ENCODE measurements at places on chromosomes 2 and 18.

GRCh38 chr18:13412901-13413300 lies 194.3 kb downstream of the LDLRAD4 start:
- no peak for DNase-seq

DNA sequence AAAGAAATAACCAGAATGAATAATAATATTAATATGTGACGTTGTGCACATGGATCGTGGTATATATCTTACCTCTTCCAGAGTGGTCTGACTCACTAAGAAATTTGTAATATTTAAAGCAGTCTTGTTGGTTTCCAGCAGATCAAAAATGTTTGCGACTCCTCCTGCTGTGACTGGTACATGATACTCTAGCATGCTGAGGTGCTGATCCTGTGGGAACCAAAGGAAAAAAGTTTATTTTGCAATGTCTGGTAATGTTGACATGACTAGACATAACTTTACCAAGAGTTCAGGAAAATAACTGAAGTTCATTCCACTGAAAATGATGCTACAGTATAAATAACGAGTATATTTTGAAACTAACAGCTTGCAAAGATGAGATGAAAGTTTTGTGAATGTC lies 124.5 kb upstream of the BARD1 start:
- DNase-seq: no peak

DNA sequence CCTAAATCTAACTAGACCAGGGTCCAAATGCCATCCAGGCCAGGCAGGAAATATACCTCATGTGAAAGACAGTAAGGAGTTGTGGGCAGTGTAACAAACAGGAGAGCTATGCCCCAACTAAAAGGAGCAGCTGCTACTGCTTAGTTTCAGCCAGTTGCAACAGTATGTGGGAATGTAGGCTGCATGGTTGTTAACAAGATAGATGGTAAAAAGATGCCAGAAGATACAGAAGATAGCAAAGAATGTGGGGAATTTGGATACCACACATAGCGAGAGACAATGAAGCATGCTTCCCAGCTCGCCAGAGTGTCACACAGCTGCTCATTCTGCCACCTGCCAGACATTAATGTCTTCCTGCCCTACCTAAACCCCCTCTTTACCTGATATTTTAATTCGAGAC lies 39.4 kb upstream of the CYBRD1 start:
- peak; percentile 39 for DNase-seq

- no peak for DNase-seq
Measured at GRCh38 chr2:218858138-218858445, 1.5 kb upstream of the WNT6 start.

- DNase-seq: no peak
Measured at GRCh38 chr2:7358865-7359447, 441.7 kb downstream of the RNF144A start.

GRCh38 chr2:8378016-8378810 lies 303.6 kb upstream of the ID2 start:
- DNase-seq: no peak

DNA sequence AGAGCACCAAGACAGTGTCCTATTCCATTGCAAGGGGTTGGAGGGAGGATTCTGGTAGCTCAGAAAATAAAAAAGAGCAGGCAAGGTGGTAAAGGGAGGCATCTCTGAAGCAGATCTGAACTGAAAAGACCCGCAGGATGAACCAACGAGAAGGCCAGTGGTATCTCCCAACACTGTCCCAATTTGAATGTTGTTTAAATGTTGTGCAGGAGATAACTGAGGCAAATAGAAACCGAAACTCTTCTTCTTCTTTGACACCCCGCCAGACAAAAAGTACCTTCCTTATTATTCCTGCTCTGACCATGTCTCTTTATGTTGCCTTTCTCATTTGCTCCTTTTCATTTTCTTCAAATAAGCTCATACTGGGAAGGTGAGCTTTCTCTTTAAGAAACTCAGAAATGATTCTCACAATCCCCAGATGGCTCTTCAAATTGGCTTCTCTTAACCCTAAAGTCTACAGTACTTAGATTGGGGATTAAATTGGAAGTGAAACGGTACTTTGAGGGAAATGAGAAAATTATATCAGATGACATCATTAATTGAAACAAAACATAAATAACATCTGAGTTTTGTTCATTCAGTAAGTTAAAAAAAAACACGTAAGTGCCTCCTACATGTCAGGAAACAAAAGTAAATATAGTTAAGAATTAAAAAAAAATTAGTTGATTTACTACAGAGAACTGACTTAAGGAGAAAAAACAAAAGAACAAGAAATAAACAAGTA lies 143.6 kb downstream of the WDPCP start:
- no peak for DNase-seq

DNA sequence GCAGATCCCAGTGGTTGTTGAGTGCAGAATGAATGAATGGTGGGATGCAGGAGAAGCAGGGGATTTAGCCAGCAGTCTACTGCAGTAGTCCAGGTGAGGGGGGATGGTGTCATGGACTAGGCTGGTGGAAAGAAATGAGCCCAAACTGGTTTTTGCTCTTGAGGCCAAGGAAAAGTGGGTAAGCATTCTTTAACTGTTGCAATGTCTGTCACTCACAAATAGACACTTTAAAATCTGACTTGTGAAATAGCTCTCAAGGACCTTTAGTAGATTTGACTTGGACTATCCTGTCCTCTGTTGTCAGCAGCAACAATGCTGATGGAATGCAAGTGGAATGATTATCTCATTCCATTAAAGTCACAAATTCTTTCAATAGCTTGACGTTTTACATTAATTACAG lies 37.5 kb upstream of the STK17B start:
- peak; percentile 40 for DNase-seq

DNA sequence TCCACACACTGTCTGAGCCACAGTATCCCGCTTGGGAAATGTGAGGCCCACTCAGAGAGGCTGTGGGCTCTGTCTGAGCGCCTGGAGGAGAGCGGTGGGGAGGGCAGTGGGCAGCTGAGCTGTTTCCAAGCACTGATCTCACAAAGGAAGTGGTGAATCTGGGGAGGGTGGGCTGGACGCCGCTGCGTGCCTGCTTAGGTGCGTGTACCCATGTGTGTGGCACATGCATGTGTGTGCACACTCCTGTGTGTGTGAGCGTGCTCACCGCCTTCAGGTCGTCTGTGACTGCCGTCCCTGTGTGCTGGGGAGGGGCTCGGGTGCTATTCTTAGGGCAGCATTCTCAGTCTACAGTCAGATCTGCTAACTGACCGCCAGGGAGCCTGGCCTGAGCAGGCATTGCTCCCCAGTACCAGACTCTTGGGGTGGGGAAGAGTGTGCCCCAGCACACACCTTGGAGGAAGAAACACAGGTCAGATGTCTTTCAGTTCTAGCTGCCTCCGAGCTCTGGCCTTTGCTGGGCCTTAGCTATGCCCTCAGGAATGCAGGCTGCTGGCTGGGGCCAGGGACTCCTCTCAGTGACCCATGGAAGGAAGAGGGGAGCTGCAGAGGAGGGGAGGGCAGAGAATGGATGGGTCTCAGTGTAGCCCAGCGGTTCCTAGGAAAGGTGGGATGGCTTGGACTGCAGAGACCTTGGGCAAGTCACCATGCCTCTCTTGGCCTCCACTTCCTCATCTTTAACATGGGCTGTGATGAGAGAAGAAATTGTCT lies 31.4 kb downstream of the KCNIP3 start:
- DNase-seq: peak; percentile 57

DNA sequence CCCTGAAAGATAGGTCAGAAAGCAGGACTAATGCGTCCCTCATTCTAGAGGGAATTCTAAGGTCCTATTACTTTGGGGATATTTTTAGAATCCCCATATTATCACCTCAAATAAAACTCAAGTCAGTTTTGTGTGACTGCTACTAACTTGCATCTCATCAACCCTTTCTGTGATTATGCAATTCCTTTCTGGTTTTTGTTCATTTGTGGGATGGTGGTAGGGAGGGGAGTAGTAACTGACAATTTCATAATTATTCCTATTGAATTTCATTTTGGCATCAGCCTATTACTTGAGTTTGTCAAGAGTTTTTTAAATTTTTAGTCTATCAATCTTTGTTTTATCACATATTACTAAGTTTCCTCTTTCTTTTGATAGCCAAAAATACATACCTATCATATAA lies 28.4 kb upstream of the TANK start:
- no peak for DNase-seq

DNA sequence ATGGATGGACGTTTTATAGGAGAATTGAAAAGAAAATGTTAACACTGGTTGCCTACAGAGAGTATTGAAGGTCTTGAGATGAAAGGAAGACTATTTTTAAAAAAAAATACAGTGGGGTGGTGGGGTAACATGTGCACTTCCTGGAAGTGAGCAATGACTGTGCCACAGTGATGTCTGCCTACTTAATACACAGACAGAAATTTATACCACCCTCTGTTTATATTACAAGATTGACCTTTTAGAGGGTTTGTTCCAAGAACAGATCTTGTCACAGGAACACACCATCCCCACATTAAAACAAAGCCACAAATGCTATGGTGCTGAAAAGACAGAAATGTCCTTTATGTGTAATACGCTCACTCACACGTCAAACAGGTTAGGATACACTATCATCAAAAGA lies 87.6 kb downstream of the THADA start:
- DNase-seq: no peak

GRCh38 chr18:46297621-46298020 lies 193.4 kb downstream of the HAUS1 start:
- no peak for DNase-seq

DNA sequence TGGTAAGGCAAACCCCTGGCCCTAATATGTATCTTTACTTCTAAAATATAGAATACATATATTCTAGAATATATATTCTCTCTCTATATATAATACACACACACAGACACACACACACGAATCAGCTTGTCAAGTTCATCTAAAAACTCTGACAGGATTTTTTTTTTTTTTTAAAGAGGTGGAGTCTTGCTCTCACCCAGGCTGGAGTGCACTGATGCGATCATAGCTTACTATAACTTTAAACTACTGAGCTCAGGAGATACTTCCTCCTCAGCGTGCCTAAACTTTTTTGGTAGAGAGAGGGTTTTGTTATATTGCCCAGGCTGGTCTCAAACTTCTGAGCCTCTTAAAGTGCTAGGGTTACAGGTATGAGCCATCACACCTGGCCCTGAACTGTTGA lies 45.2 kb downstream of the DOK1 start:
- DNase-seq: no peak

DNA sequence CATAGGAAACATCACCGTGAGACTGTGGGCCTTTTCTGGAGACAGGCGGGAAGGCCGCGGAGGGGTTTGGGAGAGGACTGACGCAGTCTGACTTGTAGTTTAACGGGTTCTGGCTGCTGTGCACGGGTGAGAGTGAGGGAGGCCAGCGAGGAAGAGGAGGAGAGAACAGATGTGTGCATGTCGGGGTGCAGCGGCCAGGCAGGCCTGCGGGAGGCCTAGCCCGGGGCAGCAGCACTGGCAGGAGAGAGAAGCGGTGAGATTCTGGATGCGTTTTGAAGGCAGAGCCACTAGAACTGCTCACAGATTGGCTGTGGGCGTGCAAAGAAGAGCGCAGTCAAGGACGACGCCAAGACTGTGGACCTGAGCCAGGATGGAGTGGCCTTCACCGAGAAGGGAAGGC lies 53.9 kb downstream of the PTGR3 start:
- no peak for DNase-seq

DNA sequence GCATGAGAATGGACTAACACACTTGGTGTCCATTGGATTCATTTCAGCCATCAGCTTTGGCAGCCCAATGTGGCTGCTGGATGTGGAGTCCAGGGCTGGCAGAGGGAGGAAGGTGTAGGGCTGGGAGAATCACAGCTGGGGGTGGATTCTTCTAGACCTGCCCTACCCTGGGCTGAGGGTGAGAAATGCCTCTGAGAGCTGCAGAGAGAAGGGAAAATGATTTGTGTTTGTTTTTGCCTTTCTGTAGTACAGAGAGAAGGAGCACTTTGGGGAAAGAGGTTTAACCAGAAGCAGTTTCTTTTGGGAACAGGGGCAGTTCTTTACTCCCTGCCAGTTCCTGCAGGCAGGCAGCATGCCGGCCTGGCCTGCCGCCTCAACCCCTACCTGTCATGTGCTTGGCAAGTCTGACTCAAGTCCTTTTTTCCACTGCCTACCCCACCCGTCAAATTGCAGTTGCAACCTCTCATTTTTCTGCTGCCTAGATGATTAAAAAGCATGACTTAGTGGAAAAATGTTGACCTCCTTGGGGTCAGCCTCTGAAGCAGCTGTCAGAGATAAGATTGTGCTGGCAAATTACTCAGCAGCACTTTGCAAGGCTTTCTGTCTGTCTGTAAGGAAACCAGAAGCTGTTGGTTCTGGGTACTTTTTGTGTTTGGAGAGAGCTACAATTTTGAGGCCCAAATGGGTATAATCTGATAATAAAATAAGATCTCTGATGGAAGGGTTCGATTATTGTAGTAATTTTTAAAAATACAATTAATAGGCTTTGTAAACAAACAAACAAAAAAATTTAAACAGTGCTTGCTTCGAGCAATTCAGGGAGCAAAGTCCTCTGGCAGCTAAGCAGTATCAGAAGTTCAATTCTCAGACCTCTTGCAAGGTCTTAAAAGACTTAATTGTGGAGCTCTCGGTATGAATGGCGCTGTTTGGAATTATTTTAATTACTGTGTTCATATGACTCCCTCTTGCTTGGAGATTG lies 21.7 kb downstream of the LBH start:
- DNase-seq: peak; percentile 77

DNA sequence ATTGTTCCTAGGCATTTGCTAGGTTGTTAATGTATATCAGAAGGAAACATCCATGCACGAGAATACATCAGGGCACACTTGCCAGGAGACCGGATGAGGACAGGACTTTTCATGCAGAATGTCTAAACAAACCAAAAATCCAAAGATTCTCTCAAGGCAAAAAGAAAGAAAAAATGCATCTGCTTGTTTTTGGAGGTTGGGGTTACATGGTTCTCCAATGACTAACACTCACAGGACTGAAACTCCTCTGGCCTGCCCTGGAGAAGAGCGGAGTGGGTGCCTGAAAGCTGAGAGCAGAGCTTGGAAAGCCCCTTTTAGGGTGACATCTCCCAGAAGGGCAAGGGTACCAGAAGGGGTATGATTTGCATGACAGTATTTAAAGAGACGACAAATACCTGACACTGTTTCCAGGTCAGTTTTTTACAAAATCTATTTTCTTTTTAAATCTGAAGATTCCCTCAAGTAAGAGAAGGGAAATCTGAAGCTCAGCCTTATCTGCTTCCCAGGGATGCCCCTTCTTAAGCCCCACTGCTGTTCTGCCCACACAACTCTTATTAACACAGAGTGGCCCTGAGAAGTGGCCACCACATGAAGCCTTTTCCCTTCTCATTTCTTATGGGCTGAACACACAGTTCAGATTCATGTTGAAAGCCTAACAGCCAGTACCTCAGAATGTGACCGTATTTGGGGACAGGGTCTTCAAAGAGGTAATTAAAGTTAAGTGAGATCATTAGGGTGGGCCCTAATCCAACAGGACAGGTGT lies 216.4 kb downstream of the STK39 start:
- DNase-seq: peak; percentile 72

- DNase-seq: peak; percentile 10
Measured at GRCh38 chr2:10658914-10659257, 30.9 kb downstream of the NOL10 start.

DNA sequence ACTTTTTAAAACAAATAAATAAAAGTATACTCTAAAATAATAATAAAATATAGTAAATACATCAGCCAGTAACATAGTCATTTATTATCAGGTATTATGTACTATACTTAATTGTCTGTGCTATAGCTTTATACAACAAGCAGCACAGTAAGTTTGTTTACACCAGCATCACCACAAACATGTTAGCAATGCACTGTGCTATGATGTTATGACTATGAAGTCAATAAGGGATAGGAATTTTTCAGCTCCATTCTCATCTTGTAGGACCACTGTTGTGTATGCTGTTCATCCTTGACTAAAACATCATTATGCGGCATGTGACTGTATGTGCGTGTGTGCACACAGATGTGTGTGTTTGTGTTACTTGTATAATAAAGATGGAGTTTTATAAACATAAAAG lies 137.5 kb downstream of the LYPD6B start:
- DNase-seq: no peak

GRCh38 chr2:201007584-201007998 lies 44.1 kb upstream of the ORC2 start:
- no peak for DNase-seq
